Caco-2 (cell line): ENCODE measurements at places on chromosomes 6 and 20. TPM values are rescaled to one million over a fixed set of nuclear protein-coding genes. Genes with fewer than 3 reads are reported as not detected.
A peak's percentile ranks its signal among the peaks of the same experiment; 100 is the strongest.

Gene ARFGEF3
- total RNA-seq: 5.2 and 5.6 TPM in 2 replicates

Gene CDH4
- total RNA-seq: not detected in 2 replicates

Gene MEP1A
- total RNA-seq: 8.1 and 12.0 TPM in 2 replicates

GRCh38 chr6:118893064-118893806, 717 bp upstream of the ASF1A start:
- H3K27ac ChIP-seq: peak overlapping the region; percentile 98
- no peaks in the 10 kb centered on the region for H3K27me3 ChIP-seq
- H3K36me3 ChIP-seq: no peaks in the 10 kb centered on the region

DNA sequence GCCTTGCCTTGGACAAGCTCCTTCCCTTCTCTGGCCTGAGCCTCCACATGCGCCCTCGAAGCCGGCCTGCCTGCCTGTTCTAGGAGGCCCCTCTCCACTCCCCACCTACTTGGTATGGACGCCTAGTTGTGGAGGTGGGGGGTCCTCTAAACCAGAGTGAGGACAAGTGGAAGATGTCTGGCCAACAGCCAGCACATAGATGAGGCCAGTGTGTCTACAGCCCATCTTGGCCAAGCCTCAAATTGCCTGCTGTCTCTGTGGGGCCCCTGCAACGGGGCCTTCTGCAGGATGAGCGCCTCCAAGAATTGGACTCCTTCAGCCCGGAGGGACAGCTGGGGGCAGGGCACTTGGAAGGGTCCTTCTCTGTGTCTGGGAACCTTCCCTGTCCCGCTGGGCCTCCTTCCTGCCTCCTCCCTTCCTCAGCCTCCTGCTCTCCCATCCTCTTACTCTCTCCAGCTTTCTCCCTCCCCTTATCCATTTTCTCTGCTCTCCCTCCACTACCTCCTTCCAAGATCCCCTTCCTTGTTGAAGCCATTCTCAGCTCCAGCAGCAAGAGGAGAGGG, 1.6 kb downstream of the MDFI start:
- no peak overlapping the region for H3K4me3 ChIP-seq
- H3K36me3 ChIP-seq: no peaks in the 10 kb centered on the region
- H3K27ac ChIP-seq: no peak overlapping the region
- no peaks in the 10 kb centered on the region for H3K27me3 ChIP-seq
- H3K4me1 ChIP-seq: peaks cover 8% of the 10 kb centered on the region

DNA sequence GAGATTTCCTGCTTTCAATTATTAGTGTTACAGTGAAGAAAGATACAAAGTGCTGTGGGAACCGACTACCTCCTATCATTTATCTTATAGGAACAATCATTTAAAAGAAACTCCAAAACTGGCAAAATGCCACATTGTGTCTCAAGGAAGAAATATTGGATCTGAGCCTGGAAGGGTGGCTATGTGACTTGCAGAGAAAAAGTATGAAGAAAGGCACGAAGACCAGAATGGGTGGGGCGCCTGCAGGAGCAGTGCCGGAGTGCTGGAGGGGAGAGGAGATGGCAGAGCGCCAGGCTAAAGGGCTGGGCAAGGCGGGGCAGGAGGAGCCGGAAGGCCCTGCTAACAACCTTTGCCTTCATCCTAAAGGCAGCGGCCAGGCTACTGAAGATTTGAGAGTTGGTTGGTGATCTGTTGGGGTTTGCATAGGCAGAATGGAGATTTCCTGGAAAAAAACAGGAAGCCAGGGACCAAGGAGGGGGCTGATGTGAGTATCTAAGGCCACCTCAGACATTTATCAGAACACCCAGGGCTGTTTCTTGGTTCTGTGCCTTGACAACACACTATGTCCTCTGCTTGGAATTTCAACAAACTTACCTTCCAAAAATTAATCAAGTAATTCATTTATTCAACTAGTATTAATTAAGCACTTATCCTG, 125.6 kb downstream of the MAFB start:
- peaks cover 2% of the 10 kb centered on the region; the same call in 1 of the 2 replicates for H3K27me3 ChIP-seq
- H3K4me3 ChIP-seq: no peak overlapping the region
- no peaks in the 10 kb centered on the region for H3K4me1 ChIP-seq

DNA sequence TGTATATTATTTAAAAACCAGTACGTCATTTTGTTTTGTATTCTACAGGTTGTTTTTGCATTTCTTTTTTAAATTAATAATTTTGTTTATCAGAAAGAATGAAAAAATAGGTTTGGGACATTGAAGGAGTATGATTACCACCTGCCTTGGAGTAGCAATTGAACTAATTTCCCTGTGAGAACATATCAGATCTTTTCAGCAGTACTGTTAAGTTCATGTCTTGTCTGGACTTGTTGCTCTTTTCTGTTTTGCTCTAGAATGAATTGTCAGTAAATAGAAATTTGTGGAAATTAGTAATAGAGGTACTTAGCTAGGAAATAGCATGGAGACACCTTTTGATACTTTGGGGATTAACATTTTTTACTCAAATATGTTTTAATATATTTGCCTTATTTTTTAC, 24.3 kb downstream of the HSF2 start:
- no peaks in the 10 kb centered on the region for H3K4me1 ChIP-seq
- no peak overlapping the region for H3K27ac ChIP-seq
- no peak for DNase-seq

DNA sequence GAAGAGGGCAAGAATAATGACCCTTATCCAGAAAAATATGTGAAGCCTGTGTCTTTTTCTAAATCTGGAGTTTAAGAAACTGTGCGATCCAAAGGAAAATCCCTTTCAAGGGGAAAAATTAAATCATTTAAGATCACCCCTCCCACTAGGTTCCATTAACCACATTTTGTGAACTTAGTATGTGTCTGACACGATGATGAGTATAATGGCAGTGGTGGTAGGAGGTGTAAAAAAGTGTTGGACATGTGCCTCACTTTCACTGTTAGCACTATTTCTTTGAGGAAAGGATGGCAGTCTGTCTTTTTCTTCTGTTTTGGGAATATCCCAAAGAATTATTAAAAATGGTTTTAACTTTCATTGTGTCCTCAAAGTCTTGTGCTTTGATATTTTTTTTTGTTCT, 392.3 kb upstream of the CITED2 start:
- no peaks in the 10 kb centered on the region for H3K27me3 ChIP-seq
- no peak for DNase-seq
- peaks cover 65% of the 10 kb centered on the region for H3K4me1 ChIP-seq
- H3K4me3 ChIP-seq: no peak overlapping the region
- no peak overlapping the region for H3K27ac ChIP-seq

GRCh38 chr20:2246069-2246491, 49.7 kb upstream of the TGM3 start:
- H3K27me3 ChIP-seq: no peaks in the 10 kb centered on the region
- H3K4me1 ChIP-seq: no peaks in the 10 kb centered on the region
- no peaks in the 10 kb centered on the region for H3K36me3 ChIP-seq
- H3K27ac ChIP-seq: no peak overlapping the region
- DNase-seq: no peak

DNA sequence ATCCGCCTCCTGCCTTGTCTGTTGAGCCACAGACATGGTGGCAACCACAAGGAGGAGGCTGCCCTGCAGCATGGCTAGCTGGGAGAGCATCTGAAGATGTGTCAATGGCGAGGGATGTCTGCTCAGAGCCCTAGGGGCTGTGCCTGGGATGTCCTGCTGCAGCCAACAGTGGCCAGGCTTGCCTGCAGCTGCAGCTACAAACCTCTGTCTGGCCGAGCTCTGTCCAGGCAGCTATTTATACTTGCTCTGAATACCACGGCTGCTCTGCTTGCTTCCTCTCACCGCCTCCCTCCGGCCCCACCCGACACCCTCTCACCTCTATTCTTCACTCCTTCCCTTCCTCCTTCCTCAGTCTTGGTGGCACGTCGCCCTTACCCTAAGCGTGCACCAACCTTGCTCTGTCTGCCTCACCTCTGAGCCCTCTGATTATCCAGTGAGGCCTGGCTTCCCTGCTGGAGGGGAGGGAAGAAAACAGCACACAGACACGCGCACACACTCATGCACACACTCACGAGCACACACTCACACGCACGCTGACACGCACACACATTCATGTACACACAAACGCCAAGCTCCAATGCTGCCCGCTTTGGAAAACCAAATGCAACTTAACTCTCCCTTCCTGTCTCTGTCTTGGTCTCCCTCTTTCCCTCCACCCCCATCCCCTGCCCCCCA, at the start of gene ANGPT4:
TSS of gene ANGPT4 (minus strand) at position 210 of the 675 bp plus-strand sequence. CDS start at position 90, 120 bp downstream.
- H3K27me3 ChIP-seq: no peaks in the 10 kb centered on the region
- no peak within 1 kb of the TSS for H3K4me3 ChIP-seq
- H3K27ac ChIP-seq: no peak within 1 kb of the TSS
- no peak for DNase-seq

GRCh38 chr6:165086814-165087213, 222.6 kb downstream of the C6orf118 start:
- no peak overlapping the region for H3K4me3 ChIP-seq
- H3K4me1 ChIP-seq: no peaks in the 10 kb centered on the region
- H3K36me3 ChIP-seq: no peaks in the 10 kb centered on the region
- no peak overlapping the region for H3K27ac ChIP-seq
- no peaks in the 10 kb centered on the region for H3K27me3 ChIP-seq

GRCh38 chr6:31597006-31597405, 4.2 kb upstream of the NCR3 start:
- no peaks in the 10 kb centered on the region for H3K27me3 ChIP-seq
- H3K27ac ChIP-seq: no peak overlapping the region
- no peaks in the 10 kb centered on the region for H3K36me3 ChIP-seq
- no peak overlapping the region for H3K4me3 ChIP-seq
